Left colon (tissue), 2 donors: ENCODE measurements at places on chromosomes 16 and 17. TPM values are rescaled to one million over a fixed set of nuclear protein-coding genes. Genes with fewer than 3 reads are reported as not detected.

CACNG5 gene
- not detected for total RNA-seq

CD68 gene
- 35.0 TPM for total RNA-seq

TVP23A gene
- not detected for total RNA-seq

NLRC5 gene
- total RNA-seq: 57.7 TPM

BFAR gene
- 64.8 TPM for total RNA-seq

MAPT gene
- 0.64 TPM for total RNA-seq

TSPAN10 gene
- 0.22 TPM for total RNA-seq

BICDL2 gene
- 107 TPM for total RNA-seq

KRTAP16-1 gene
- total RNA-seq: not detected

MATCAP1 gene
- total RNA-seq: 30.8 TPM

PIRT gene
- 0.58 TPM for total RNA-seq

TERB1 gene
- 0.11 TPM for total RNA-seq

TRAPPC2L gene
- 37.0 TPM for total RNA-seq

ASPHD1 gene
- 1.7 TPM for total RNA-seq

HOXB1 gene
- total RNA-seq: not detected

DLX4 gene
- not detected for total RNA-seq

HS3ST2 gene
- total RNA-seq: 0.28 TPM

CRHR1 gene
- not detected for total RNA-seq

CEP112 gene
- total RNA-seq: 8.1 TPM

CDH1 gene
- 714 TPM for total RNA-seq

ZNF830 gene
- total RNA-seq: 14.4 TPM

GDPD1 gene
- 3.9 TPM for total RNA-seq

SLC12A3 gene
- total RNA-seq: 0.11 TPM

NBR1 gene
- 131 TPM for total RNA-seq

TSPOAP1 gene
- 6.1 TPM for total RNA-seq

TNP2 gene
- total RNA-seq: not detected

TIGD7 gene
- total RNA-seq: 1.8 TPM

PRSS33 gene
- total RNA-seq: not detected

PLLP gene
- total RNA-seq: 15.8 TPM

ALOX12B gene
- total RNA-seq: not detected

TMC5 gene
- 91.2 TPM for total RNA-seq

MIEN1 gene
- 66.5 TPM for total RNA-seq

MYL11 gene
- total RNA-seq: not detected

ELAC2 gene
- total RNA-seq: 48.4 TPM

KRT25 gene
- total RNA-seq: not detected

SLC5A10 gene
- total RNA-seq: not detected

MAF gene
- 30.3 TPM for total RNA-seq

KRTAP9-4 gene
- not detected for total RNA-seq

KRTAP3-2 gene
- not detected for total RNA-seq

GRN gene
- total RNA-seq: 439 TPM

CES5A gene
- not detected for total RNA-seq

CCDC200 gene
- total RNA-seq: not detected

CAMKK1 gene
- 6.3 TPM for total RNA-seq

TBC1D3B gene
- 7.4 TPM for total RNA-seq

CBX2 gene
- total RNA-seq: 0.78 TPM

CCDC102A gene
- 1.9 TPM for total RNA-seq

COX11 gene
- 43.6 TPM for total RNA-seq
